CMK (cell line): ENCODE measurements at places on chromosomes 16 and 17.

DNA sequence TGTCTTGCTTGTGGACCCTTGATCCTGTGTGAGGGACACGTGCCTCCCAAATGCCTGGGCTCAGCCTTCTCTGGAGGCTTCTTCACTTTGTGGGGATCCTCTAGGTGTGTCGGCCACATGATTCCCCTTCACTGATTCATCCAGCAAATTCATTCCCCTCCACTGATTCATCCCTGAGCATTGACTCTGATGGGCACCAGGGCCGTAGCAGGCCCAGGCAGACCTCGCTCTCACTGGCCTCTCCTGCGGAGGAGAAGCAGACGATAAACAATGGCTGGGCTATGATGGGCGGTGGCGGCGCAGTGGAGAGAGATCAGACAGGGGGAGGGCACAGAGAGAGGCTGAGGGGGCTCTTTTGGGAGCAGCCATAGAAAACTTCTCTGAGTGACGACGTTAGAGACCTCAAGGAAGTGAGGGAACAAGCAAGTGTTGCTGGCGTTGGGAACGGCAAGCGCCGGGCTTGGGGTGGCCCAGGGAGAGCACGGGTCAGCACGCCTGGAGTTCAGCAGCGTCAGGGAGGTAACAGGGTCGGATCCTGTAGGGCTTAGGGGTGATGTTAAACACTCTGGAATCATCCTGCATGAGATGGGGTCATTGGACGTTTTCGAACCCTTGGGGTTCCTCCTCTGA lies 17.5 kb upstream of the RPTOR start:
- DNase-seq, result no peak

- DNase-seq, result no peak
Observed at GRCh38 chr17:13587487-13588338, 14.0 kb downstream of the HS3ST3A1 start.

- no peak for DNase-seq
Observed at GRCh38 chr17:32795339-32795979, 81.5 kb downstream of the MYO1D start.

- no peak for DNase-seq
Observed at GRCh38 chr17:17018021-17018441, 24.2 kb upstream of the MPRIP start.

DNA sequence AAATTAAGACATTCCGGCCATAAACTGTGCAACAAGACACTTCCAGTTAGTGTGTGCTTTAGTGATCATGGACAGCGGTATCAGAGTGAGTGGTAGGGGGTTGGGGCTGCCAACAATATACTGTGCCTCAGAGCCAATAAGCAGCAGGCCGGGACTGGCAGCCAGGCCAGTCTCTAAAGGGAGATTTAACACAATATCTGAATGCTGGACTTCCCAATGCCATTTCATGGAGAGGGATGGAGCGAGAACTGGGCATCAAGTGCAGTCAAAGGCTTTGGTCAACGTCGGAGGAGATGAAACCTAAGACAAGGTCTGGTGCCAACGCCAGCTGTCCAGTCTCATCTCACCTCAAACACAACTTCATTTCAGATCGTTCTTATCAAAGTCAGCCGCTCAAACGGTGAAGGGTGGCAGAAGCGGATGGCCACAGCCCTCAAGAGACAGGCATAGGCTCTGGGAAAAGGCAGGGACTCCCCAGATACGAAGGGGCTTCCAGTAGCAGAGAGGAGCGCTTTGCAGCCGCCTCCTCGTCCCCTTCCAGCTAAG lies 935 bp downstream of the USP32 start:
- peak; percentile 54 for DNase-seq

GRCh38 chr17:7017827-7018200 lies 5.0 kb upstream of the BCL6B start:
- no peak for DNase-seq

DNA sequence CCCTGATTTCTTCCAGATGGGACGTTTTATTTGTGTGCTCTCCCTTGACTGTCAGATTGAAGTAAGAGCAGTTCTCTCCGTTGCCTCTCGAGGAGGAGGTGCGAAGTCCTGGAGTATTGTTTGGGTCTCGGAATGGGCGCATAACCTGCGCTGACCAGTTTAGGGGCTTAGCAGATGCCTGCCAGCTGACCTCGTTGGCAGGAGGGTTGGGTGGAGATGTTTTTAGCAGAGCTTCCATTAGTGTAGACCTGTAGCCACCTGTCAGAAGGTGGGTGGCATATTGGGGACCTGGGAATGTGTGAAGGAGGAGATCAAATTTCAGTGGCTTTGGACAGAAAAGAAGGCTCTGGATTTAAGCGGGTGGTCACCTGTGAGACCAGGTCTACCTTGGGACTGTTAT lies 3.6 kb downstream of the RASD1 start:
- no peak for DNase-seq

DNA sequence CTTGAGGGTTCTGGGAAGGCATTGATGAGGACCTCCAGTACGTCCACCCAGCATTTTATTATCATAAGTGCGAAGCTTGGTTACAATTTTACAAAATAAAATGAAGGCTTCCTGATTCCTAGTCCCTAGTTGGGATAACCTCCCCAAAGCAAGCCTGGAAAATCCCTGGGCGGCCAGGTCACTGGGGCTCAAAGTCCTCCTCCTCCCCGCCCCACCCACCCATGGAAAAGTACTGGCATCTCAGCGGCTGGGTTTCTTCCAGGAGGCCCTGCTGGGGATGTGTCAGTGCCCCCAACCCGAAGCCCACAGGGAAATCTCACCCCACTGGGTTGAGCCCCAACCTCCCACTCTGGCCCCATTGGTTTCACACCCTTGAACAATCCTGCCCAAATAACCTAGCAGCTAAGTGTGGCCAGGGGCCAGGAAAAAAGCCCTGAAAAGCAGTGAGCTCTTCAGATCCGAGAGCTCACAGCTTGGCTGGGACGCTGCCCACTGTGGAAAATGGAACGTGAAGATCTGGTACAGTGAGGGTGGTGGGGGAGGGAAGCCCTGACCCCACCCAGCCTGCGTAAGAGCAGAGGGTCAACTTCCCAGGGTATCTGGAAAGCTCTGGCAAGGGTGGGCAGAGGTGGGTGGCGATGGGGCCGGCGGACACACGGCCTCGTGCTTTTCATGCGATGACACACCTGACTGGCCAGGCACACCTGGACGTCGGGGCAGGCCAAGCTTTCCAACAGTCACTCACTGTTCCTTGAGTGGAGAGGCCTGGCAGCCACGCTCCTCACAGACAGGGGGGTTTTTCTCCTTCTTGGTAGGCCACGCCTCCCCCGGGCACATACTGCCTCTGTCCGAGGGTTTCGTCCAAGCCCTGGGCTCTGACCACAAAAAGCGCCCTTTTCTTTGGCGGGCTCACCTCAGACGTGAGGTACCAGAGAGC lies 324.5 kb downstream of the SOX9 start:
- DNase-seq, result no peak

- DNase-seq, result no peak
Observed at GRCh38 chr16:21160276-21160675, 1.8 kb downstream of the LDAF1 start.

GRCh38 chr17:17203173-17203730 lies 2.9 kb downstream of the PLD6 start:
- DNase-seq, result no peak

GRCh38 chr17:65074778-65075250 lies 18.3 kb upstream of the GNA13 start:
- peak; percentile 52 for DNase-seq

- no peak for DNase-seq
Observed at GRCh38 chr17:17947309-17947708, 24.9 kb downstream of the TOM1L2 start.

- no peak for DNase-seq
Observed at GRCh38 chr17:55442953-55443683, 21.5 kb upstream of the MMD start.

GRCh38 chr17:59719526-59719925 lies 12.1 kb downstream of the VMP1 start:
- no peak for DNase-seq

DNA sequence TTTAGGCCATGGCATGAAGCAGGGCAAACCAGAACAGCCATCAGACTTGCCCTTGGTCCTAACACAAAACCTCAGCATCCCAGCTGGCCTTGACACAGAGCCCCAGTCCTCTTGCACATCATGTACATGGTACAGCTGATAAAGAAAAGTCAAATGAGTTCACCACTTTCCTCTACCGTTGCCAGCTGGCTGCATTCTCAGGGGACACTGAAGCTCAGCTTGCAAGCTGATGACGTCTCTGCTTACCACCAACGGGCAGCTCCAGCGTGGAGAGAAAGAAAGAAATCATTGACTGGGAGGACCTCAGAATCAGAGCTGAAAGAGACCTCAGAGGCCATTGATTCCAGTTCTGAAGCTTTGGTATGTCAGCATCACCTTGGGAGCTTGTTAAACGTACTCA lies 80.7 kb upstream of the CES5A start:
- DNase-seq, result no peak

DNA sequence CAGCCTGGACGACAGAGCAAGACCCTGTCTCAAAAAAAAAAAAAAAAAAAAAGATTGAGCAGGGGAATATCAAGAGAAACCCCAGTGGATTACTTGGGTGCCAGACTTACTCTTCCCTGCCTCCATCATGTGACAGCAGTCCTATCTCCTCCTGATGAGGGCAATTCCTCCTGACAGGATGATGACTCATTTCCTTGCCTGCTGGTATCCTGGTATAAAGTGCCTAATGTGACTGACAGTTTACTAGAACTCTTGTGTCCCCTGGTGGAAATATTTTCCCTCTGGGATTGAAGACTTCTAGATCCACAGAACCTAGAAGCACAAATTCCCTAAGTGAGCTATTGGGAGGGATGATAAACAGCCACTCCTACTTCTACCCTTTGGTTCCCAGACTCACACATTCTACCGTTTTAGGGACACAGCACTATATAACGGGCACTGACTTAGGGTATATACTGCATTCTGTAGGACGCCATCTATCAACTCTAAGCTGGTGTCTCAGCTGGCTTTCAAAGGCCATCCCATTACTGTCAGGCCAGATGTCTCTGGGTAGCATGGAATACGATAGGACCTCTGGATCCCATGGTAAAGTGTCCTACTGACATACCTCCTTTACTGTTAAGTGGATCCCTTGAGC lies 114.6 kb upstream of the MED13 start:
- no peak for DNase-seq

GRCh38 chr17:78176548-78177025 lies 8.2 kb downstream of the SYNGR2 start:
- DNase-seq, result no peak

GRCh38 chr16:56260378-56261160 lies 69.3 kb downstream of the GNAO1 start:
- DNase-seq, result no peak

- DNase-seq, result no peak
Observed at GRCh38 chr16:49441366-49441780, 67.8 kb downstream of the C16orf78 start.

DNA sequence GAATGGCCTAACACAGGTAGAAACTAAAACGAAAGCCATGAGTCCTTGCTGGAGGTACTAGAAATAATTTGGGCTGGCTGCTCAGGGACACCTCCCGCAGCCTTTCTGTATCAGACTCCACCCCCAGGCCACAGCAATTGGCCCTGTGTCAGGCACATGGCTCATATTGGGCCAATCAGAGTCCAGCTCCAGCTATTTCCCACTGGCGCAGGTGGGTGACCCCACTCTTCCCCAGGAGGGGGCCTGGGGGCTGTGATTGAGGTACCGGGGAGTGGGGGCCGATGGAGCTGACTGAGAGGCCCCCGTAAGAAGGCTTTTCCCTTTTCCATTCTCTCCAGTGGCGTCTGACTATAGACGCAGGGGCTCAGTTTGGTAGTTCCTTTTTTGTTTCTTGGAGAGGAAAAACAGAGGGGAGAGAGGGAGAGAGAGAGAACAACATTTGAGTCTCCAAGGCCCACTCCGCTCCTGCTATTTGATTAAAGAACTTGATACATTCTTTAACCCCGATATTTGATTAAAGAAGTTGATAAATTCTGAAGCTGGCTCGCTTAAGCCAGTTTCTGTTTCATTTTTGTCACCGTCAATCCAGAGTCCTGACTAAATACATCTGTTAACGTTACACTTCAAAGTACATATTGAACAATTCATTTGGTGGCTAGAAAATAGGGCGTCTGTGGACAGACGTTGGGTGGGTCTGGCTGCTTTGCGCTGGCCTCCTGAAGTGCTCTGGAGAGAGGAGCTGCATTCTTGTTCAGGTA lies 26.3 kb downstream of the FOXL1 start:
- no peak for DNase-seq

DNA sequence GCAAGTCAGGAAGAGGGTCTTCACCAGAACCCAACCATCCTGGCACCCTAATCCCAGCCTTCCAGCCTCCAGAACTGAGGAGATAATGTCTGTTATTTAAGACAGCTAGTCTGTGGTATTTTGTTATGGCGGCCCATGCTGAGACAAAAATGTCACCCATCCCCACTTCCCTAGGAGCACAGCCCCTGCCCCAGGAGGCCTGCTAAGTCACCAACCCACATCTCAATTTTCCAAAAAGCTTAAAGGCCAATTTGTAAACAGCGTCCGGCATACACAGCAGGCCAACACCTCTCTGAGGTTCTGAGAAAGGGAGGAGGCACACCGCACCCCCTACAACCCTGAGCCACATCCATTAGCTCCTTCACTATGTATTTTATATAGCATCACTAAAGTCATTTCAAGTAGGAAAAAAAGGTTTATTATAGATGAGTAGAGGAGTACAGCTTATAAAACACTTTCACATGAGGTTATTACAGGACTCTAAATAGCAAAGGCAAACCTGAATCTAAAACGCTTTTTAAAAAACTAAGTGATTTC lies 6.9 kb downstream of the TMEM170A start:
- DNase-seq, result no peak

DNA sequence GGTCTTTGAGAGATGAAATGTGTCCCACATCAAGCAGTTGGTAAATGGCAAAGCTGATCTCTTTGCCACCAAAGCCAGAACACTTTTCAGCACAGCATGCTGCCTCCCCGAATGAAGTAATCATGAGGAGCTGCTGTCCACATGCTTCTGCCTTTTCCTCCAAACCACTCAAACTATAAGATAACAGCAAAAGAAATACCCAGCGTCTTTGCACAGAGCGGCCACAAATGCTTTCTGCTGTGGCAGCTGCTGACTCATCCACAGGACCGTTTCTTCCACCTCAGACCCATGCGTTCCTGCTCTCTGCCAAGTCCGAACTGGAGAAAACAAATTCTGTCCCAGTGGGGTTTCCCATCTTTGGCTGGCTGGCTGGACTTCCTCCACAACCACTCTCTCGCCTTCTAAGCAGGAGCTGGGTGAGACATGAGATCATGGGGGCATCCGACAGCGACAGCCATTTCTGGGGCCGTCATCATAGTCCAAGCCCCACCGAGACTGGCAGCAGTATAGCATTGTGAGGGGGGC lies 27.1 kb downstream of the TBC1D3B start:
- peak; percentile 15 for DNase-seq

GRCh38 chr16:87874639-87875427 lies 5.5 kb upstream of the SLC7A5 start:
- DNase-seq, result no peak

GRCh38 chr16:65500007-65500406 lies 378.1 kb upstream of the CDH11 start:
- no peak for DNase-seq

GRCh38 chr17:76208120-76208519 lies 32.2 kb downstream of the RNF157 start:
- no peak for DNase-seq
